Ureter (tissue), 1 donor: ENCODE measurements at places on chromosomes 7 and 10. TPM values are rescaled to one million over a fixed set of nuclear protein-coding genes. Genes with fewer than 3 reads are reported as not detected.

The PCLO gene
- total RNA-seq: 17.7 TPM

DNA sequence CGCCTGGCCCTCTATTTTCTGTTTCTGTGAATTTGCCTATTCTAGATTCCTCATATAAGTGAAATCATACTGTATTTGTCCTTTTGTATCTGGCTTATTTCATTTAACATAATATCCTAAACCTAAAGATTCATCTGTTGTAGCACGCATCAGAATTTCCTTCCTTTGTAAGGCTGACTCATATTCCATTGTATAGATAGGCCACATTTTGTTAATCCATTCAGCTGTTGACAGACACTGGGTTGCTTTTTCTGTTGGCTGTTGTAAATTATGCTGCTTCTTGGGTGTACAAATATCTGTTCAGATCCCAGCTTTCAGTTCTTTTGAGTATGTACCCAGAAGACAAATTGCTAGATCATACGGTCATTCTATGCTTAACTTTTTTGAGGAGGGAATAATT lies 28.8 kb upstream of the CUL1 start:
- no peak for DNase-seq

DNA sequence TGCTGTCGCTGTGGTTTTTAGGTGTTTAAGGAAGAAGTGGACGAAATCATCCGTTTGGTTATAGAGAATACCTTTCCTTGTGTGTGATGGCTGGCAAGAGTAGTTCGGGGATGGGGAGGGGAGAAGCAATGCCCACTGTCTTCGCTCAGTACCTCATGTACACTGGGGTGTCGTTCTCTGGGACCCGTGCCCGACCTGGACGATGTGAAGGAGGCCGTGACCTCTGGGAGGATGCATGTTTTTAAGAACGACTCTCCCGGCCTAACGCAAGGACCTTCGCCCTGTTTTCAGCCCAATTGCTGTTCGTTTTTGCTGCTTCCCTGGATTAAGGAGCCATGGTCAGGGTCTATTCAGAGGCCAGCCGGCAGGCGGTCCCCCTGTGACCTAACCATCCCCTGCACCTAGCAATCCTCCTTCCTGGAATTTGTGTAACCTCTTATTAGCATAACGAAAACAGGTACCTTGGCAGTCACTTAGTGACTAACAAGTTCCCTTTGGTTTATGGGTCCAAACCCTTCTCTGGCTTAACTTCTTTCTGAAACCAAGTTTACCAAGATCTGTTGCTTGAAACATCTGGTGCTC lies 1.3 kb downstream of the NFE2L3 start:
- DNase-seq: no peak

DNA sequence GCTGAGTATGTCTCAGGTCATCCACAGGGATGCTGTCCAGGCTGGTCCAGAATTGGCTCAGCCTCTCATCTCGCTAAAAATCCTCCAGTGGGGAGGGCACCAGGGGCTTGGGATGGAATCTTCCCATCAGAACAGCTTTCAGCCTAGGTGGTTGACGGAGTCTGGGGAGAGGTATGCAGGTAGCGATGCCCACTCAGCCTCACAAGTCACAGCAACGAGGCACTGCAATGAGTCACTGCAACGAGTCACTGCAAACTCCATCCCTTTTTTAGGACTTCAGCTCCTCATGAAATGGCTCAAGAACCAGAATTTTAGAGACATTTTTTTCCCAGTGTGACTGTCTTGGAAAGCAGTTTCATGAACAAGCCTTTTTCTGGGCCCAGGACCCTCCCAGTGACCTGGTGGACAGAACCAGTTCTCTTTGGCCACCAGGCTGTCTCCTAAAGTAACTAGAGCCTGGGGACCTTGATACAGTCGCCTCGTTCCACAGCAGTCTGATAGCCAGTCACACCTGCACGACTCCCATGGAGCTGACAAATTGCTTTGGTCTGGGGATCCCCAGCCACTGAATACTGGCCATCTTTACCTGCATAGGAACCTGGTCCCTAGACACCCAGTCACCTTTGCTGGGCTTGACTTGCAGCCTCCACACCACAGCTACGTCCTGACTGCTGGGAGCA lies 41.3 kb upstream of the PPP2R2D start:
- DNase-seq: no peak

- no peak for DNase-seq
Observed at GRCh38 chr10:100571084-100571856, 35.5 kb downstream of the HIF1AN start.
